ENCODE measurements at places on chromosomes 1 and 21. TPM values are rescaled to one million over a fixed set of nuclear protein-coding genes. Genes with fewer than 3 reads are reported as not detected.

DNA sequence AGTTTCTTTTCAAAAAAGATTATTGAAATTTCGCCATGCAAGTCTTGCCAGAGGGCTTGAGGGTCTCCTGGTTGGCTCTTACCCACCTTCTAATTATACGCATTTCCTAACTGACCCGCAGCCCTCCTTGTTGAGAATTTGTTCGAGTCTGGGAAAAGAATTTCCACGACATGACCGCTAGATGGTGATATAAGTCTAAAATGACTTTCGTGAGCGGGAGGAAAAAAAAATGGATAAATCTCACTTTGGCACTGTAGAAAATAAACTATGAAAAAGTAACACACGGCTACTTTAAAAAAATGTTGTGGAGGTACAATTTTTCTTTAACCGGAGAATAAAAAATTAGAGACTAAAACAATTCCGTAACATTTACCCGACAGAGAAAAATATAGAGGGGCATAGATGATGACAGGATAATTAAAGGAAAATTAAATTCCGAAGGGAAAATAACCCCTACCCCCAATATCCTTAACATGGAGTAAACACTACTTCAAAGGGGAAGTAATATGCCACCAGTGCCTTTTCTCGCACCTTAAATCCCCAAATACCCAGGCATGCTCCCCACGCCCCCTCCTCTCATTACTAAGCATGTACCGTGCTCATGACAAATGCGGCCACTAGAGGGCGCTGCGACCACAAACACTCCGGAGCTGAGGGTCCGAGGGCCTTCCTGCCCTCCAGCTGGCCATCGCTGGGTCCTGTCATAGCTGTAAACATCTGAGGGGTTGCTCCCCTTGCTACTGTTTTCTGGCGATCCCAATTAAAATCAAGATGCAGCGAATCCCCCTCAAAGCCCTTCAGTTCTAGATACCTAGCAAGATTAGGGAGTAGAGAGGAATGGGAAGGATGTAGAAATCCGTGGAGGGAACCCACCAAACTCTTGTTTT is 266.9 kb downstream of the ASTN1 start:
- peak; percentile 57 for DNase-seq

DNA sequence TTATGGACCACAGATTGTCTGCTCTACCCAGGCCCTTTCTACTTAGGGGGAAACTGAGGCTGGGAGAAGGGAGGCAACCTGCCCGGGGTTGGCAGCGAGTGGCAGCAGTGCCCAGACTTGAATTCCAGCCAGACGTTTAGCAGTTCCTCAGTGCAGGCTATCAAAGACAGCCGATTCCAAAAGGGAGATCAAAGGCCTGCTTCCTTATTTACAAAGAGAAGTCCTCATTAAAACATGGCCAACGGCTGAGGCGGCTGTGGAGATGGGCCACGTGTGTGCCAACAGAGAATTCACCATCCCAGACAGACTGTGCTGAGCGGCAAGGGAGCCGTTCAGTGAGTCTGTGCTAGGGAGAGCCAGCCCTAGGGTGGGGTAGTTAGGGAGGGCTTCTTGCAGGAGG is 27.7 kb downstream of the C1QB start:
- no peak for DNase-seq

GRCh38 chr1:41905093-41905675 is 13.5 kb downstream of the HIVEP3 start:
- no peak for DNase-seq

GRCh38 chr1:116525440-116525839 is 45.4 kb downstream of the CD58 start:
- DNase-seq: no peak

DNA sequence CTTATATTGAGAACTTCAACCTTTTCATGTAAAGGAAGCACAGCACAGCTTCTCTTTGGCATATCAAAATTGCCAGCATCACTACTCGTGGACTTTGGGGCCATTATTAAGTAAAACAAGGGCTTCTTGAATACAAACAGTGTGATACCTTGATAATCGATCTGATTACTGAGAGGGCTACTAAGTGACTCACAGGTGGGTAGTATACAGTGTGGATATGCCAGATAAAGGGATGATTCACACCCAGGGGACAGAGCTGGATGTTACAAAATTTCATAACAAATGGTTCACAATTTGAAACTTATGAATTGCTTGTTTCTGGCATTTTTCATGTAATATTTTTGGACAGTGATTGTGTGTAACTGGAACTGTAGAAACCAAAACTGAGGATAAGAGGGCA is 15.4 kb downstream of the HDAC1 start:
- peak; percentile 34 for DNase-seq

DNA sequence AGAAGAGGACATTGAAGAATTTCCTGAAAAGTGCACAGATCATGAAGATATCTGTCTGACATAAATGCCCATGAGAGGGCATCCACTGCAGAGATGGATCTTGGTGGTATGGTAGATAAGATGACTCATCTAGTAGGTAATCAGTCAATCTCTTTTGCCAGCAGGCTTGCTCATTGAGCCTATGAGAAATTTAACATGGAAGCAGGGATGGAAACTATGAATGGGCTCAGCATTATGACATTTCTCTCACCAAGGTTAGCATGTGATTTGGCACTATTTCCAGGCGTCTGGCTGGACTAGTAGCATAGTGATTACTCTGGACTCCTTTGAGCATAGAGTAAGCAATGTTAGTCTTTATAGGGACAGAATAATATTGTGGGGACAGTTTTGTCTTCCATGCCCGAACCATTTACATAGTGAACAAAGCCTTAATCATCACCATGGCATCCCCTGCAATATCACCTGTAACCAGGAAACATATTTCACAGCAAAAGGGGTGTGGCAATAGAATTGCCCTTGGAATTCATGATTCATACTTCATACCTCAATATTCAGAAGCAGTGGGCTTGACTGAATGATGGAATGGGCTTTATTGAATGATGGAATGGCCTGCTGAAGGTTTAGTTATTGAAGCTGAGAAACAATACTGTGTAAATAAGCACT is 7.3 kb downstream of the OR2C3 start:
- DNase-seq: no peak

DNA sequence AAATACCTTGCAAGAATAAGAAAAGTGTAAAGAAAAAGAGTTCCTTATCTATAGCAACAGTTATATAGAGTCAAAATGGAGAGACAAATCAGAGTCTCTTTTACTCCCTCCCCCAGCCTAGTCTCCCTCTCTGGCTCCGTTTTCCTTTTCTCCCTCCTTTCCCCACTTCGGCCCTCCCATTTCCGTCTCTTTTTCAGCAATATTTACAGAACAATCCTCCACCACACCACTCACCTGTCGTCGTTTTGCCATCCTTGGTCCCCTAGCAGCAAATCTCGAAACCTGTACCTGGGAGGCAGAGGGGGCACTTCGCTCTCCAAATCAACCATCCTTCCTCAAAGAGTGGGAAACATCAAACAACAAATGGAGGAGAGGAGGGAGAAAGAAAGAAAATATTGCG is 259 bp downstream of the KCNT2 start:
- DNase-seq: no peak

GRCh38 chr1:197924516-197925123 is 7.4 kb downstream of the LHX9 start:
- peak; percentile 58 for DNase-seq

DNA sequence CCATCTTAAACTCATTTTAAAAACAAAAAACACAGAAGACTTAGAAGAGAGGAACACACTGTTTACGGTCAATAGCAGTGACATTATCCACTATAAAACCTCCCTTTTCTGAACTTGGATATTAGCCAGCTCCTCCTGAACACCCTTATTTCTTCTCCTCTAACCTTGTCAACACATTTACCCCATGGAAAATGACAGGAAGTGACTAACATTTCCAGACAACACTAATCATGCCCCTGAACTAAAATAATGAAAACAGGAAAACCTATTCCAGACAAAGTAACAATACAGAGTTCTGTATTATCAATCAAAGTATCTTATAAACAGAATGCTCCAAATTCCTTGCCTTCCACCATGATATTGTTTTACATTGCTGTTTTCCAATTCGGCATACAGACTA is 45.3 kb downstream of the PALMD start:
- DNase-seq: peak; percentile 36

DNA sequence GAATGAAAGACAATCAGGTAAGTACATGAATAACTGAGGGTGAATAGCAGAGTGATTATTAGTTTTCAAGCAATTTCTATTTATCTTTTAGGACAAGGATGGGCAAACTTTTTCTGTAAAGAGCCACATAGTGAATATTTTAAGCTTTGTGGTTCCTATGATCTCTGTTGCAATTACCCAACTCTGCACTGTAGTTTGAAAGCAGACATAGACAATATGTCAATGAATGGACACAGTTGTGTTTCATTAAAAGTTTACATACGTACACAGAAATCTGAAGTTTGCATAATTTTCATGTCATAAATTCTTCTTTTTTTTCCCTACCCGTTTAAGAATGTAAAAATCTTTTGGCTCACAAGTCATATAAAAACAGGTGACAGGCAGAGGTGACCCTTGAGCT is 71.4 kb downstream of the ZNF281 start:
- no peak for DNase-seq

DNA sequence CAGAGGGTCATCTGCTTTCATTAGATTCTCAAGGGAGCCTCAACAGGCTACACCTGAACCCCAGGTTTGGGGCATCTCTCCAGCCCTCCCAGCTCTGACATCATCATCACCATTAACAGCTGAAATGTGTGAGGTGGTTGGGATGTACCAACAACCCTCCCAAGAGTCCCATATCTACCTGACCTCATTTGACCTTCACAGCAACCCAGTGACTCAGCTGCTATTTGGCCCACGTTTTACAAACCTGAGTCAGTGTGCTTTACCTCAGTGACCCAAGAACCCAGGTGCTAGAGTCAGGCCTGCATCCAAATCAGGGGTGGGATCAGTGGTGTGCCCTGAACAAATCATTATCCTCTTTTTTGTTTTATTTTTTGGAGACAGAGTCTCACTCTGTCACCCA is 53.3 kb upstream of the TINAGL1 start:
- no peak for DNase-seq

Gene PIK3C2B
- 7.3 TPM for total RNA-seq

Gene ASCL5
- not detected for total RNA-seq

Gene FAM177B
- total RNA-seq: not detected

Gene PLA2G4A
- 12.1 TPM for total RNA-seq

Gene IGSF21
- not detected for total RNA-seq
